Glutamatergic neuron (in vitro differentiated cells): ENCODE measurements at places on chromosomes 5 and 9.

DNA sequence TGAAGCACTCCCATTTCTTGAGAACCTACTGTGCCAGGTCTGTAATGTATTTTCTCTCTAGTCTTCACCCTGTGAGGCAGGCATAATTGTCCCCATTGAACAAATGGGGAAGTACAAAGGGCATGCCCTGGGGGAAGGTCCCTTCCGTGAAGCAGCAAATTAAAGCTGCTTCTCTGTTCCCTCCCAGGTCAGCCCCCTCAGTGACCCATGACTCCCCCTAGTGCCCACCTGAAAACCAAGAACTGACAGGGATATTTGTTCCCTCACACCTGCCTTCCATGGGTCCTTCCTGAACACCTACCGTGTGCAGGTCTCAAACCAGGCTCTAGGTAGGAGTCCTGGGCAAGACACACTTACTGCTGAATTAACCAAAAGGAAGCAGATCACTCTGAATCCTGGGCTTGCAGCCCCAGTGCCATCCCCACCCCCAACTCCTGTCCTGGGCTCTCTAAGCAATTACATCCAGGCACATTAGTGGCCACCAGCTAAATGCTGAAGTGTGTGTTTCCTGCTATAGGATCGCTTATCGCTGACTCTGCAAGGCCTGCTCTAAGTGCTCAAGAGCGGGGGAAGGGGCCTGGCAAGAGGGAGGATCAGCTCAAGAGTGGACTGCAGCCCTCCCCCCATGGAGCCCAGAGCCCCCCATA is 254.8 kb downstream of the CDK5RAP2 start:
- peak; percentile 28 for DNase-seq

GRCh38 chr5:20420991-20421595 is 433.1 kb upstream of the CDH18 start:
- DNase-seq, result no peak

GRCh38 chr5:177472460-177473442 is 683 bp downstream of the DBN1 start:
- DNase-seq, result peak; percentile 86

DNA sequence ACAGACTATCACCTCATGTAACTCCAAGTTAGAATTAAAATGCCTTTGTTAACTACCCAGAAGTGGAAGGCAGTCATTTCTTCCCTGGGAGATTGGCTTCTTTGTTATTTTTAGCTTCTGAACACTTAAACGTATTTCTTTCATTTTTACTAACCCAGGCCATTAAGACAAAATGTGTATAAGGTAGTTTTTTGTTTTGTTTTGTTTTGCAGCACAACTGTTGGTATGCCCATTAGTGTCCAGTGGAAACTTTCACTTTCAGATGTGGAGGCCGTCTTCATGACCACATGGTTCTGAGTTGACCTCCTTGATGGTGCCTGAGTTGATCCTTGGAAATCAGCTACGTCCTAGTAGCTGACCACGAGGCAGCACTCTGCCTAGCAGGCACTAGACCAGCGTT is 264.6 kb upstream of the ZNF608 start:
- DNase-seq, result no peak

DNA sequence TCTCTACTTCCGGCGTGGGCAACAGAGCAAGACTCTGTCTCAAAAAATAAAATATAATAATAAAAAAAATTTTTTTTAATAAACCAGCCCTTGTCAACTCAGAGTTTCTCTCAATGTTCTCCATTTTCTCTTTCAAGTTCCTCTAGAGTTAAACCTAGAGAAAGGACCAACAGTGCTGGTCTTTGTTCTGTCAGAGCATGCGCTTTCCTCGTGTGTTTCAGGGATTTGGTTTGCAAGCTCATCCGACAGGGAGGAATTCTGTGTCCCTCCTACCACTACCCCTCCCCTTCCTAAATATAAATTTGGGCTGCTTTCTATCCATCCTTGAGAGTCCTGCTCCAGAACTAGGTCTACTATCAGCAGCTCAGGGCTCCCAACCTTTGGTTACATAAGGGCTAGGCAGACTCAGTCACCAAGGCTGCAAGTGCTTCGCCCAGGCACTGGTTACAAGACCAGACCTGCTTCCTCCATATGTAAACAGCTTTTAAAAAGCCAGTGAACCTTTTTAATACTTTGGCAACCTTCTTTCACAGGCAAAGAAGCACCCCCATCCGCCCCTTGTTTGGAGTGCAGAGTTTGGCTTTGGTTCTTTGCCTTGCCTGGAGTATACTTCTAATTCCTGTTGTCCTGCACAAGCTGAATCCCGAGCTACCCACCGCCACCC is 13.5 kb downstream of the SETX start:
- no peak for DNase-seq

GRCh38 chr9:71683598-71684235 is 84.6 kb downstream of the CEMIP2 start:
- no peak for DNase-seq

DNA sequence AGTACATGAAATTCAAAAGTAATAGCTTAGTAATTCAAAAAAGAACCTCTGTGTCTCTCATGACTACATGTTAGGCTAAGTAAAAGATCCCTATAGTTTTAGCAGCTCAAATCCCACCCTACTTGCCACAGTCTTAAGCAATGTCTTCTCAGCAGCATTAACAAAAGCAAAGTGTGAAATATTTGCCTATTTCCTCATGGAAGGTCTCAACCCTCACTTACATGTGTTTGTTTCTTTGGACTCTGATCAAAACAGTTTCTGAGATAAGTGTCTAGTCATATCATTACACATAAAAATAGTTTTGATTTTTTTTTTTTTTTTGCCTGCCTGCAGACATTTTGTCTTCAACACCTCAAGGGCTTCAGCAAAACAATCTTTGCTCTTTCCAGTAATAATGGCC is 310.5 kb downstream of the CETN3 start:
- no peak for DNase-seq

GRCh38 chr9:133563291-133563796 is 28.8 kb downstream of the ADAMTSL2 start:
- DNase-seq, result peak; percentile 37

DNA sequence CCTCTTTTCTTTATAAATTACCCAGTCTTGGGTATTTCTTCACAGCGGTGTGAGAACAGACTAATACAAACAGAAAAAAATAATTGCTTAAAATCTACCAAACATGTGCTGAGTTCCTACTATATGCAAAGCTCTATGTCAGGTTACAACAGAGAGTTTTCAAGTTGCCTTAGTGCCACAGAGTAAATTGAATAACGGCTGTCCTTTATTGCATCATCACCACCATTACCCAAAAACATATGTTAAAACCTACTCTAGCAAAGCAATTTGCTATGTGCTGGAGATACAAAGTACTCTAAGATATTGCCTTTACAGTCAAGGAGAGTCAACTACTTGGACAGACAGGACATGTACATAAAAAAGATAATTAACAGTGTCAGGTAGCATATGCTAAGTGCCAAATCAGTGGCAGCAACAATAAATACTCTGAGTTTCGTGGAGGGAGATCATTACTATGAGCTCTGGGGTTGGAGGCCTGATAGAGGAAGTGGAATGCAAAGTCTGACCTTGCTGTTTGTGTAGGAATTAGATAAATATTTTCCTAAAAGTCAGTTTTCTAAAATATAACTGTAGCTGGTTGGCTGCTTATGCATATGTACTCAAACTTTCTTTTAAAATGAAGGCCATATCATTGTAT is 1058.7 kb upstream of the WWC1 start:
- DNase-seq, result no peak

GRCh38 chr9:113886466-113886865 is 10.4 kb downstream of the ZNF618 start:
- DNase-seq, result no peak

DNA sequence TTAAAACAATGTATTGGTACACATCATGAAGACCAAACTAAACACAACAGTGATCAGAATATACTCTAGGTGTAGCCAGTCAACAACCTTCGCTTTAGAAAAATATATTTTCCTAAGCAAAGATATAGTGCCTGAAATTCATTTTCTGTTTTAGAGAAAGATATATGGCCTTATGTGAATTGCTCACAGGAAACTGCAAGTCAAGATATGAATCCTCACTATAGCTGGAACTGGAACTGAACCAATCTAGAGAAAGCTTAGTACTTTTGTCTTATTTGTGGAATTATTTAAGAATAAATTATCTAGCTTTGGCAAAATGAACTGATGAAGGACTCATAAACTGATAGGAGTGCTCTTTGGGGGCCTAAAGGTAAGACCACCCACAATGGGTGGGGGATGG is 27.3 kb downstream of the GZMK start:
- no peak for DNase-seq
